ENCODE measurements at places on chromosomes 12 and 14. TPM values are rescaled to one million over a fixed set of nuclear protein-coding genes. Genes with fewer than 3 reads are reported as not detected.
A peak's percentile ranks its signal among the peaks of the same experiment; 100 is the strongest.

MIPOL1 gene
- total RNA-seq = 7.9 TPM

KRT4 gene
- total RNA-seq = 5.7 TPM

GCN1 gene
- 63.9 TPM for total RNA-seq

SOAT2 gene
- not detected for total RNA-seq

MLEC gene
- 77.1 TPM for total RNA-seq

ESPL1 gene
- total RNA-seq = 2.0 TPM

DIO2 gene
- 1.7 TPM for total RNA-seq

SERPINA12 gene
- not detected for total RNA-seq

HCAR3 gene
- 1.1 TPM for total RNA-seq

BLTP3B gene
- total RNA-seq = 30.4 TPM

DEPDC4 gene
- total RNA-seq = not detected

ERGIC2 gene
- 62.3 TPM for total RNA-seq

ACVRL1 gene
- 195 TPM for total RNA-seq

GLT1D1 gene
- total RNA-seq = 4.1 TPM

DNA sequence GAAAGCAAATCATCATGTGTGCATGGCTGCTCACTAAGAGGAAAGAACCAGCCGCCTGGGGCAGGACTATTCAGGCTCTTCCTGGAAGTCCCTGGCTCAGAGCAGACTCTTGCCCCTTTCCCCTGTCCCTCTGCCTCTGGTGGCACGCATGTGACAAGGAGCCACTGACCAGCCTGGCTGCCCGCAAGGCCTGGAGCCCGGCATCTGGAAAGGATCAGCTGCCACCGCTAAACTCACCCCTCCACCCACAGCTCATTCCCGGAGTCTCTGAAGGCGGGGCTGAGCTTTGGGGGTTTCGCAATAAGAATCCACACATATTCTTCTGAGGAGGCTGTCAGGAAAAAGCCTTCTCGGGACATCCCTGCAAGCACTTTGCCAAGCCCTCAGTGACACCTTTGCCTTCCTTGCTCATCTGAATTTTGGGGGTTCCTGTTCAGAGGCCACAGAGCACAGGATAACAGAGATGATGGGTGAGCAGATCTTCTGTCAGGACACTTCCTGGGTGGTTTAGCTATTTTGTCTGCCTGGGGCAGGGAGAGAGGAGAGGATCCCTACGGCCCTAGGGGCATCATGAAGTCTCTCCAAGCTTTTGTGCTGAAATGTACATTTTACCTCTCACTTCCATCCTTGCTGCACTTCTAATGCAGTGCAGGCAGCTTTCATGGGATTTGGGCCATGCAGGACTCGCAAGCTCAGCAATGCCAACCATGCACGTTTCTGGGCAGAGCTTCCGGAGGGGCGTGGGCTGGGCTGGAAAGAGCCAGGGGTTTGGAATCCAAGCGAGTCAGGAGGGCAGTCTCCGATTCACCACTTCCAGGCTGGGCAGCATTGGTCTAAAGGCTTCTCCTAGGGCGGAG lies 124.8 kb upstream of the MAP1LC3B2 start:
- peak; percentile 94 for DNase-seq

DNA sequence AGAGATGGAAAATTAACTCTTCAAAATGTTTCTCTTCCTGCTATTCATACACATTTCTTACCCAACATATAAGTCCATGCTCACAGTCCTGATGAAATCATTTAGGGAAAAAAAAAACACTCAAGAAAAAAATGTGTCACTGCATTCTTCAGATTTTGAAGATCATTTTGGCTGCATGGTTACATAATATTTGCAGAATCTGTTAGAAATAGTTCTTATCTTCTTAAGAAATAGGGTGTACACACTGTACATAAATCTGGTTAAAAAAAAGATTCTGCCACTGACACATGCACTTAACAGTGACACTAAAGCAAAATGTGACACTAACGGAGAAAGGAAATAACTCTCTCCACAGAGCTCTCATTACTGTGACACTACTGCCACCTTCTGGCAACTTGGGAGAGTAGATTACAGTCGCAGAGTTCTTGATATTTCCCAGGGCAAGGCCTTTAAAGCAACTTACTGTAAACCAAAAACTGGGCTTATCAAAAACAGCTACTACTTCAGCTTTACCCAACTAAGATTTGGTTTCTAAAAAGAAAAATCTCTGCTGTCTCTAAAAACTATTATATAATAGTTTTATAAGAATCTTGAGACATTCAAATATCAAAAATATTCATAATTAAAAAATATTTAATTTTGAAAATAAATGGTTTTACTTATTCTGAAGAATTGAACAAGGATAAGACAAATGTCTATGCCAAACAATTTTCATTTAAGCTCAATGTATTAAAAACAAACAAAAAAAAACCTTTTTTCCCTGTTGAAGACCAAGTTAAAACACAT lies 65.0 kb downstream of the SETD3 start:
- no peak for DNase-seq

DNA sequence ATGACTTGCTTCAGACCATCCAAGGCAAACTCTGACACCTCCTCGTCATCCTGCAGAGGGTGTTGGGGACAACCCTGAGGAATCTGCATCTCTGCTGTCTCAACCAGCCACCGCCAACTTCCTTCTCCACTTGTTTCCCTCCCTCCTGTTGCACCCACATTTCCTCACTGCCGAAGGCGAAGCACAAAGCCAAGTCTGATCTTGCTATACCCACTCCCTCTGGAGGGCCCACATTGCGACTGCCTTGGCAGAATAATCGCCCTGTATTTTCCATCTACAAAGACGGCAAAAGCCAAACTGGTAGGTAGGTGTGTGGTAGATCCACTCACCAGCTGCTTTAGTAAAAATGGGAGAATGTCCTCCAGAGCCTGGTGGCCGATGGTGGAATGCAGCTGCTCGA lies 21.8 kb upstream of the RAB35 start:
- DNase-seq = no peak

- no peak for DNase-seq
Measured at GRCh38 chr12:126069549-126070165, 1004.4 kb downstream of the AACS start.

DNA sequence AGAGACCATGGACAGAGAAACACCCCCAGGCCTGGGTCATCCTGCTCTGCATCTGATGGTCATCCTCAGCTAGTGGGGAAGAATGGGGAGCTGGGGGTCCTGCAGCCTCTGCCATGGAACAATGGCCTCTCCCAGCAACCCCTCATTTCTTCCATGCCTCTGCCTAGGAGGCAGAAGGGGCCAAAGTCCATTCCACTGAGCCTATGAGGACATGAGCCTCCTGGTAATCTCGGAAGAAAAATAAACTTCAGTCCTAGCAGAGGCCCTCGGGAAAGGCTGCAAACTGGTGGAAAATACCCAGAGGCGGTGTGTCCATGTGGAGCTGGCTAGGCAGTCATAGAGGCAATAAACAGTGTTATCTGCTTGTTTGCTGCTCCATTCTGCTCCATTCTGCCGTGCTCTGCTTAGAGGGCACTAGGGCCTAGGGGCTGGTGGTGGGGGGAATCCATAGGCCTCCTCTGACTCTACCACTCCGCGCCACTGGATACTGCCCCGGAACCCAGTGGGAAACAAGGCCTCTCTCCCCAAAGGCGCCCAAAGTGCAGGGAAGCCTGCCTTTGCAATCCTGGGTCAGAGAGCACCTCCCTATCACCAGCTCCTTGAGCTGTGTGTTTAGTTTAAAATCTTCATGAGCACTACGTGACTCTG lies 4.5 kb downstream of the PGF start:
- DNase-seq = no peak

GRCh38 chr14:26261368-26262122 lies 336.3 kb downstream of the NOVA1 start:
- no peak for DNase-seq

DNA sequence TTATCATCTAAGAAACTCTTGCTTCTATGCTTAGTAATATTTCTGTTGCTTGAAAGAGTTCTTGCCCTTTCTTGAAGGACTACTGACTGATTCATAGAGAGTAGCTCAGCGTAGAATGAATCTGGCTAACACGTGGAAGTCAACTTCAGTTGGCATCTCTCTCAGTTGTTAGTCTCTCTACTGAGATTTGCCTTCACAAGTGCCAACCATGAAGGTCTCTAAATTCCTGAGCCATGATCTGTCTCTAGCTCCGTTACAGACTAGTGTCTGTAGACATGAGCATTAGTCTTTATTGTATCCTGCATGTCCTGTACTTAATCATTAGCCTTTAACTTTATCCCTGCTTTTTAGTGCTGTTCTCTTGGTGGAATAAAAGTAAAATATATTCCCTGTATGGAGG lies 19.1 kb upstream of the ALX1 start:
- no peak for DNase-seq

DNA sequence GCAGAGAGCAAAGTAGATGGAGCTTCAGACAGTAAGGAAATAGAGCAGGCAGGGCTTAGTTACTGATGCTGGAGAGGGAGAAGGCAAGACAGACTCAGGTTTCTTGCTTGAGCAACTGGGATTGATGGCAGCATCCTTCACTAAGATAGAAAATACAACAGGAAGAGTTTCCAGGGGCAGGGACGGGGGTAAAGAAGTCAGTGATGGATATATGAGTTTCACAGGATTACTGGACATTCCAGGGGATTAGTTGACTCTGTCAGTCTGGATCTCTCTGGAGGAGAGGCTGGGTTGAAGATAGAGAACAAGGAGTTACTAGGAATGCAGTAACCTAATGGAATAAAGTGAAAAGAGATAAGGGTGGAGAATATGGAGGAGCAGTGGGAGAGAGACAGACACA lies 74.5 kb upstream of the ATF1 start:
- no peak for DNase-seq

DNA sequence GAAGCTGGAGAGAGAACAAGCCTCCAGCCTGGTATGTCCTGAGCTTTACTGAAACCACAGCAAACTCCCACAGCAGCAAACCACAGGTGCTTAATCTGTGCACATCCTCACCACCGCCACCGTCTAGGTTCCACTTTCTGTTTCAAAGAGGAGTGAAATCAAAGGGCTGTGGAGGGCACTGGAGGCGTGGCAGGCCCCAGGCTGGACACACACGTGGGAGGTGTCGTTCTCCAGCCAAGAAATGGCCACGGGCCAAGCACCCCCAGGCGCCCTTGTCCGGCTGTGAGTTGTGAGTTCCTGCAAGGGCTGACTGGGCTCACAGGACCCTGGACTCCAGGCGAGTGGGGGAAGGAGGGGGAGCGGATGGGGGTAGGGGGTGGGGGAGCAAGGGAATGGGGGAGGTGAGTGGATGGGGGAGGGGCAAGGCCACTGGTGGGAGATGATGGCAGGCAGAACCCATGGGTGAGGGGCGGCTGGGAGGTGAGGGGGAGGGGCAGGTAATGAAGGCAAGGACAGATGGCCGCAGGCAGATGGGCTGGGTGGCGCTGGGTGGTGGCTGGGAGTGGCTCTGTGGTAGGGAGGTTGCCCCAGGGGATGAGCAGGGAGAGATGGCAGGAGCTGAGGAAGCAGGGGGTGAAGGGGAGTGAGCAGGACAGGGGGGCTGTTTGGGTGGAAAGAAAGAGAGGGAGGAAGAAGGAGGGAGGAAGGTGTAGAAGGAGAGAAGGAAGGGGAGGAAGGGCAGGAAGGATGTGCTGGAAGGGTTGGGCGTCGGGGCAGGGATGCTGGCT lies 86.7 kb downstream of the NCOR2 start:
- DNase-seq = peak; percentile 76

- DNase-seq = no peak
Measured at GRCh38 chr14:75064205-75064567, 362 bp upstream of the ACYP1 start.

DNA sequence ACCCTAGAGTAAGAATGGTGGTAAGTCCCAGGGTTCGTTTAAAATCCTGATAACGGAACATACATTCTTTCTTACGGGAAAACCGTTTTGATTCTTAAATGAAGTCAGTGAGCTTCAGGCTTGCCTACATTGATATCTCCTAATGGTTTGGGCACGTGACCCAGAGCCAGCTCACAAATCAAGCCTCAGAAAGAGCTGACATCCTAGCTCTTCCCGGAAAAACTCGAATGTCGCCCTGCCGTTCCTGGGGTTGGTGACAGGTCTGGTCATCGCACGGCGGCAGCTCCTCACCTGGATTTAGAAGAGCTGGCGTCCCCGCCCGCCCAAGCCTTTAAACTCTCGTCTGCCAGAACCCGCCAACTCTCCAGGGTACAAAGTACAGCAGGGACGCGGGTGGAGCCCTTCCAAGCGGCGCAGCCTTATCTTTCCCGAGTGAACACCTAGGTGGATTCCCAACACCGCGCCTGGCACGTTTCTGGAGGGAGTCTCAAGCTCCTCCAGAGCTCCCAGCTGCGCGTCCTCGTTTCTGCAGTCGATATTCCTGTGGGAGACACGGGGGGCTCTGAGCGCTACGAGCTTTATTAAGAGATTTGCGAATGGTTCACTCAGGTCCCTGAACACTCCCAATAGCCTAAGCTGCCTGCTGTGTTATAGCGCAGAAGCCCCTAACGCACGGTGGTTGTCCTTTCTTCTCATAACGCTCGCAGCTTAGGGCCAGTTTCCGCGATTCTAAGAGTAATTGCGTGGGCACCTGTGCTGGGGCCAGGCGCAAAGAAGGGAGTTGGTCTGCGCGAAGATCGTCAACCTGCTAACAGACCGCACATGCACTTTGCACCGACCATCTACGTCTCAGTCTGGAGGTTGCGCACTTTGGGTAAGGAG lies at the start of gene SSTR1:
Gene SSTR1, plus strand, starts transcription at position 169 of the 882 bp plus-strand sequence. CDS start 1,486 bp downstream, outside the sequence.
- no peak for DNase-seq

- DNase-seq = no peak
Measured at GRCh38 chr14:23624830-23625404, 11.2 kb upstream of the DHRS2 start.

GRCh38 chr12:13204428-13204827 lies 7.9 kb downstream of the EMP1 start:
- no peak for DNase-seq

- no peak for DNase-seq
Measured at GRCh38 chr14:95218472-95219193, 61.3 kb upstream of the DICER1 start.

- DNase-seq = no peak
Measured at GRCh38 chr12:58138424-58138823, 197.1 kb downstream of the ATP23 start.

DNA sequence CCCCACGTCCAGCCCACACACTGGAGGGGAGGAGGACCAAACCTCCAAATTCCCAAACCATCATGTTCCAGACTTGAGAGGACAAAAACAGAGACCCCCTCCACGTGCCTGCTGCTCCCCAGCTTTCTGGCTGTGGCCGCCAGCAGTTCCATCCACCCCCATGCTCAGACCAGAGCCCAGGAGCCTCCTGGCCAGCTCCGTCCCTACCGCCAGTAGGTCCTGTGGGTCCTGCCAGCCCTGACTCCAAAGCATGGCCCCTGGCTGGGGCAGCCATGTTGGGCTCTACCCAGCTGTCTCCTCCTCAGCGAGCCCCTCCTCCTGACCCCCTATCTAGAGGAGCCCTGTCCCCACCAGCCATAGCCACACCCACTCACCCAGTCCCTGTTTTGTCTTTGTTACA lies 227.3 kb upstream of the RTL1 start:
- DNase-seq = peak; percentile 36

- DNase-seq = no peak
Measured at GRCh38 chr12:51746416-51746815, 102.1 kb downstream of the FIGNL2 start.

DNA sequence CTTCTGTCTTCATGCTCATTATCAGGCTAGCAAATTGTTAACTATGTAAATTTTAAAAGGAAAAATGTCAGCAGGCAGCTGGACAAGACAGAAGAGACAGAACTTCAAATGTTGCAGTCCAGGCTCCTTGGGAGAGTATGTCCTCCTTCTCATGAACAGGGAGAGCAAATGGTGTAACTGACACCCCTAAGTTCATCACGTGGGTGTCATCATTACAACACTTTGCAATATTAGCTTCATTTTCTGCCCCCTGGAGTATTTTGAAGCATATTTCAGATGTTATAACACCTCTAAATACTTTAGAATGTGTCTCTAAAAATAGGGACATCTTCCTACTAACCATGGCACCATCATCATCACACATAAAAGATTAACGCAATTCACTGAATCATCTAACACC lies 62.1 kb downstream of the ZNF664 start:
- no peak for DNase-seq

GRCh38 chr12:113198296-113198695 lies 12.8 kb downstream of the RITA1 start:
- DNase-seq = no peak

All from upper lobe of left lung (tissue), 6 donors.